ENCODE measurements at places on chromosomes 5 and 9.

- DNase-seq, result no peak
These were observed 16.2 kb downstream of the RALGDS start for GRCh38 chr9:133104718-133105460.

- DNase-seq, result no peak
These were observed 49.3 kb downstream of the DNAJC21 start for GRCh38 chr5:34978681-34979080.

DNA sequence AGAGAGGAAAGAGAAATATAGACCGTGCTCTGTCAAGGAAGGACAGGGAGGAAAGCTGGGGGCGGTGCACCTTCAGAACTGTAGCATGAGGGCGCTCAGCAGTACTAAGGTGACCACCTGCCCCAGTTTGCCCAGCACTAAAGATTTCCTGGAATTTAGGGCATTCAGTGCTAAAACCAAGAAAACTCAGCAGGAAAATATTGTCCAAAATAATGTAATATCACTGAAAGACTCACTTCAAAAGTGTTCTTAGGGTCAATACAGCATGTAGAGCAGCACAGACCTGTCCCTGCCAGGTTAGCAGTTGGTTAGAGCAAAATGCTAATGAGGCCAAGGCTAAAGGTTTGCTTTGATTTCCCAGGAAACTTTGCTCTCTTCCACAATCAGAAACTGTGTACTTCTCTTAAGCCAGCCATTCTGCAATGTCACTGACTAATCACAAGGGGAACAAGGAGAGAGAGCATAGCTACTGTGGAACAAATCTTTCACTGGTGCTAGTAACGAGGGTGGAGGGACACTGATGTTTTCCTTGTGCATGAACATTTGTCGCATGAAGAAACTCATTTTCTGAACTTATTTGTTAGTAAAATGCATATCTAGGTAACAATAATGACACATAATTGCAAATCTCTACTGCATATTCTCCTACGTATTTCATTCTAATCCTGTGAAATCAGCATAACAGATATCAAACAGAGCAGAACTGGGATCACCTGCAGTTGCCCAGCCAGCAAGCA is 53.0 kb upstream of the GRAMD2B start:
- no peak for DNase-seq

- no peak for DNase-seq
These were observed 26.8 kb upstream of the MVB12B start for GRCh38 chr9:126299706-126300276.

- DNase-seq, result no peak
These were observed 57.0 kb upstream of the BOD1 start for GRCh38 chr5:173673295-173674101.

- no peak for DNase-seq
These were observed 31.3 kb upstream of the SMU1 start for GRCh38 chr9:33107762-33108161.

DNA sequence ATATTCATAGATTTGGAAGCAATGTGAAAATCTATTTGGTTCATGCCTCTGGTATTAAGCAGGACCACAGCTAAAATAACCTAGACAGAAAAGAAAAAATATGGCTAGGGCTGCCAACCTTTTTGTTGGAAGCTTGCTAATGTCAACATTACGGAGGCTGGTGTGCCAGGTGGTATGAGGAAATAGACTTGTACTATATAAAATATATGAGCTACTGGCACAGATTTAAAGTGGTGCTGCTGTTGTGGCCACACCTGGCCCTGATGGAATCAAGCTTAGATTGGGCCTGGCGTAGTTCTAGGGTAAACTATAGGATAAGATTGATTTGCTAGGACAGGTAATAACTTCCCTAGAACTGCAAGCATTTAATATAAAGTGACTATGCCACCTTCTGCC is 10.6 kb upstream of the PARP8 start:
- DNase-seq, result no peak

- DNase-seq, result no peak
These were observed 24.3 kb downstream of the ABCA1 start for GRCh38 chr9:104903609-104904008.

DNA sequence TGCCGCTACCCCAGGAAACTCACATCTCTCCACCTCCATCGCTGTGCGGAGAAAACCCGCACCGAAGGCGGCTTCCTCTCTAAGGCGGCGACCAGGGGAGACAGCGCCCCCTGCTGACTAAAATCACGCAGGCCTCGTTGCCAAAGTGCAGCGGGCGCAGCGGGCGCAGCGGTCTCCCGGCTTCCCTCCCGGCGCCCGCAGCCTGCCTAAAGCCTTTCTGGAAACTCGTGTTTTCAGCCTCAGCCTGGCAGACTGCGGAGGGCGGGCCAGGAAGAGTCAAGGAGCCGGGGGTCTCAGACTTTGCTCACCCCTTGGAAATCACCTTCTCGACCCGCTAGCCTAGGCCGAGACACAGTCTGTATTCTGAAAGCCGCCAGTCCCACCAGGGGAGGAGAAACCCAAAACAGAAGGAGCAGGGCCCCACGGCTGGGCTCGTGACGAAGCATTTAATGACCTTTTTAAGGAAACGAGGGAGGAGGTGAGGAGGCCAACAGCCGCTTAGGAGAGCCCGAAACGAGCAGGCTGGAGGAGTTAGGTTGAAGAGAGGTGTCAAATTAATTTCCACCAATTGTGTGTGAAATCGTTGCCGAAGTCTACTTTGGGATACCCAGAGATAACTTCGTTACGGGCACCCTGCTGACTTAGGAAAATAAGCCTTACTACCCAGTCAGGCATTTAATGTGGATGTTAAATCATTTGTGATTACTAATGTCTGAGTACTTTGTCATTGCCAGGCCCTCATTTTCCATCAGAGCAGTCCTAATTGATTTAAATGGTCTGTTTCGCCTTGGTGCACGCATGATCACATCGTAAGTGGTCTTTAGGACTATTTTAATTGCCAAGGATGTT is 7.3 kb upstream of the FOXB2 start:
- DNase-seq, result no peak

GRCh38 chr5:102865510-102866236 is 110.6 kb downstream of the PAM start:
- peak; percentile 72 for DNase-seq

- no peak for DNase-seq
These were observed 12.8 kb downstream of the ANKRA2 start for GRCh38 chr5:73552642-73553041.

- DNase-seq, result no peak
These were observed 55.2 kb upstream of the NEK6 start for GRCh38 chr9:124202447-124202971.

- peak; percentile 95 for DNase-seq
These were observed 10.5 kb upstream of the NDST1 start for GRCh38 chr5:150497274-150497988.

DNA sequence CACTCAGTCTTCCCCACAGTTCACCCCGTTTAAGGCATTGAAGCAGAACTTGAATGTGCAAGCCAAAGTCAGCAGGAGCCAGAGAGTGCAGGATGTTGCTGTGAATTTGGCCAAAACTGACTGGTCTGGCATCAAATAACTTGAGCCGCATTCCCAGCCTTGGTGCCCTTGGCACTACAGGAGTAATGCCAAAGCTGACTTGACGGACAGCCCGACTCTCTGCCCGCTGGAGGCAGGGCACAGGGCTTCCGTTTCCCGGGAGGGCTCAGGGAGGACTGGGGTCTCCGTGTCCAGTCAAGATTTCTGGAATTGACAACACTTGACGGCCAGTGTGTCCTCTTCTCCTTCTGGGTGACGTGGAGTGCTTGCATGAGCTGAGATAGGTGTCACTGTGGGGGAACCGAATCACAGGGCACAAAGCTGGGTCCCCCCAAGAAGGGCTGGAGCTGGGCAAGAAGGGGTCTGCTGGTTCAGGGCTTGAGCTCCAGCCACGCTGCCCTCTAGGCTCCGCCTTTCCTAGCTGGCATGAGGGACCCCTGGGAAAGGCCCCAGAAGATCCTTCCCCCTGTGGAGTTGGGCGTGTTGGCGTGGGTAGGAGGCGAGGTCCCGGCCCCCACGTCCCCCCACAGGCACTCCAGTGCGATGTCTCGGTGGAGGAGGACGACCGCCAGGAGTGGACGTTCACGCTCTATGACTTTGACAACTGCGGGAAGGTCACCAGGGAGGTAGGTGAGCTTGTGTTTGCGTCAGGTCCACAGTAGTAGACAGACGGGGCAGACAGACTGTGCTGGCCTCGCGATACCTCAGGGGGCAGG is 25.2 kb downstream of the NKD2 start:
- no peak for DNase-seq

DNA sequence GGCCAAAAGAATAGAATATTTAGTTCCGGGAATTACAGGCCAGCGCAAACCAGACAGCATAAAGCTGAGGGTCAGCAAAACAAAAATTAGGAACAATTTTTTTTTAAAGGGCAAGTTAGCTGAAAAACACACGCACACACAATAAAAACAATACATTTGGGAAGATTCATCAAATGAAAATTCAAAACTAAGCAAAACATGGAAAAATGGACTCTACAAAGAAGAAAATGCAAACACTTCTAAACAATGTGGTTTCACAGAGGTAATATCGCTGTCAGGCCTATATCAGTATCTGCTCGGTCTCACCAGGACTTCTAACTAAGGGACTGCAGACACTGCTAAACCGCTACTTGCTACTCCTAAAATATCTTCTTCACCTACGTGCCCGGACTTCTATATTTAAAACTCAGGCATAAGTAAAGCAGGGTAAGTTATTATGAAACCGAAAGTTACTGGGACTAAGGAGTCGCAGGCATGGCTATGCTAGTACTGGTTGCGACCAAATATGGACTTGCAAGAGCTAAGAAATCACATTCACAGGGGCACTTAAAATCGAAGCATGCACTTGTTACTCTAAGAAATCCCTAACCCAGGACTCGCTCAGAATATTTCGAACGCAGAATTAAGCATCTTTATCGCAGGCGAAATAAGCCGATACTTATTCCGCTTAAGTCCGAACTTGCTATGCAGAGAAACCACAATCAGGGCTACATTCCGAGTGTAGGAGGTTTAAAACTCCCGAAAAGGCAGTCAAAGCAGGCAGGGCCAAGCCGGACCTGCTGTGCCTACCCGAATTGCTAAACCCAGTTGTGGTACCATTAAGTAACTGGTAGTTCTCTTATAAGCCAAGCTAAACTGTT is 2.3 kb downstream of the ANXA2R start:
- peak; percentile 91 for DNase-seq

- DNase-seq, result no peak
These were observed 36.8 kb downstream of the SHISAL2B start for GRCh38 chr5:64727150-64727549.

DNA sequence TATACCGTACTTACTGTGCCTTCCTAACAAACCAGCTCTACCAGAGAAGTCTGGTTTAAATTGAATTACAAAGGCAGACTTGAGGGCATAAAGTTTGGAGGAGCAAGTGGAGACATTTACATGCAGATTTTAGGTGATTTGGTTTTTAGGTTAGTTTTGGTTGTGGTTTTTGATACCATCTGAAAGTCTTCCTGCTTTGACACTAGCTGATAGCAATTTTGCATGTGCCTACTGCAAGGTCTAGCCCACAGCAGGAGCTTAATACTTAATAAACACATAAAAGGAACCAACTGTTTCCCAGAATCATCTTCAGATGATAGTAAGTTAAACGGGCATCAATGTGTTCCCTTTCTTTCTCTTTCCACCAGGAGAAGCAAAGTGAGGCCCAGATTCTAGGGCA is 3.4 kb upstream of the ESM1 start:
- DNase-seq, result no peak

Measured in H4 (cell line).